ENCODE measurements at places on chromosomes 4 and X. TPM values are rescaled to one million over a fixed set of nuclear protein-coding genes. Genes with fewer than 3 reads are reported as not detected.

C4orf54 gene
- total RNA-seq, result 0.13 TPM

L1CAM gene
- total RNA-seq, result 31.8 TPM

KIAA1210 gene
- total RNA-seq, result 11.8 TPM

TTC29 gene
- total RNA-seq, result not detected

LONRF3 gene
- 7.6 TPM for total RNA-seq
